GF-D8 (cell line): ENCODE measurements at places on chromosomes 3 and 15.

DNA sequence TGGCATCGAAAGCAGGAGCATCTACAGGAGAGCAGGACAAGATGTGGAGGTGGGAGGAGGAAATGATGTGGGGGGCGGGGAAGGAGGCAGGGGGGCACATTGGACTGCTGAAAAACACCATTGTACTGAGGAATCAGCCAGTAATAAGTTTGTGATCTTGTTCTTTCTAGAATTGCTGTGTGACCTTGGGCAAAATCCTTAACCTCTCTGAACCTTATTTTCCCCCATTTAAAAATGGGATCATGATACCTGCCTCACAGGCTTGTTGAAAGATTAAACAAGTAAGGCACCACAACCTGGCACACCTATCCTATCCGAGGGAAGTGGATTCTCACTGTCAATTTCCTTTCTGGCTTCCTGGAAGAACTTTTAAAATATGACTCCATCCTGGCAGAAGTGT, 56.9 kb upstream of the ARRDC4 start:
- no peak for DNase-seq

DNA sequence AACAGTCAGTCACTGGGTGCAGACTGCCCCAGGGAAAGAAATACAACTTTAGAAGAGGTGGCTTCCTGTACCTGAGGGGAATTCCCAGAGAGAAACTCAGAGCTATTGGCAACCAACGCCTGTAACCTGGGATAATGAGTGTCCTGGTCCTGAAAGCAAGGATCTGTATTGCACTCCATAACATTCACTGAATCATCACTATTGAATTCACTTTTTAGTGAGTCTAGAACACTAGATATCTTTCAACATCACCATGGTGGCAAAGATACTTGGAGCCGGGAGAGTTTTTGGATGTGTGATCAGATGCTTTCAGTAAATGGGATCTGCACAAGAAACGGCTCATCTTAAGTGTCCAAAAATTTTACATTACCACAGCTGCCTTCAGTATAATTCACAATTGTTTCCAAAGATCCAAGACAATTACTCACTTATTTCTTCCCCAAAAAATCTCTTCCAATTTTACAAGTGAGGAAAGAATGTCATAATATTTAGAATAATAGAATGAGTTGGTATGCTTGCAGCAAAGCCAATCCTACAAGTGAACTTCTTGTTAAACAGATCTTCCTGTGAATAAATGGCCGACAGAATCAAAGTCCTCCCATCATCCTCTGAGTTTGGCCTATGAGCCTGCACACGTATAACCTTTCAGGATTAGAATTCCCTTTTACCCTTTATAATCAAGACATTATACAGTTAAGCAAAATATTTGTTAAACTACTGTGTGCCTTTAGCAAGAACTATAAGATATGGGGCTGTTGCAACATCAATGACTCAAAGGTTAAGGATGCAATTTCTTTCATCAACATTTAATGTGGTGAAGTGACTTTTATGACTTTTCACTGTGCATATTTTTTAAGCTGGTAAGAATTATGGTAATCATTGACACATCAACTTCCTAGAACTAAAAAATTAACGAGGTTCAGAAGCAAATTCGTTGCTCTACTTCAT, 243.3 kb upstream of the COL8A1 start:
- no peak for DNase-seq

DNA sequence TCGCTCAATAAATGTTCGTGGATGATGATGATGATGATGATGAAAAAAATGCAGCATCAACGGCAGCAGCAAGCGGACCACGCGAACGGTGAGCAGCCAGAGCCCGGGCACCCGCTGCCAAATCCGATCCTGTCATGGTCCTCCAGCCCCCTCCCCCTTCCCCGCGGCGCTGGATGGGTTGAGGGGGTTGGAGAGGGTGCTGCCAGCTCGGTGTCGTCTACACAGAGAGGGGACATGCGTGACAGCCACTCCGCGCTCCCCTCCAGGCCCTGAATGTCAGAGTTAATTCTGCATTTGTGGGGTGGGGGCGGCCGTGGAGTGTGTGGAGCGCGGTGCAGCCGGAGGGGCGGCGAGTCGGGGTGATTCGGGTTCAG, 722 bp downstream of the CACNA1D start:
- DNase-seq: no peak

DNA sequence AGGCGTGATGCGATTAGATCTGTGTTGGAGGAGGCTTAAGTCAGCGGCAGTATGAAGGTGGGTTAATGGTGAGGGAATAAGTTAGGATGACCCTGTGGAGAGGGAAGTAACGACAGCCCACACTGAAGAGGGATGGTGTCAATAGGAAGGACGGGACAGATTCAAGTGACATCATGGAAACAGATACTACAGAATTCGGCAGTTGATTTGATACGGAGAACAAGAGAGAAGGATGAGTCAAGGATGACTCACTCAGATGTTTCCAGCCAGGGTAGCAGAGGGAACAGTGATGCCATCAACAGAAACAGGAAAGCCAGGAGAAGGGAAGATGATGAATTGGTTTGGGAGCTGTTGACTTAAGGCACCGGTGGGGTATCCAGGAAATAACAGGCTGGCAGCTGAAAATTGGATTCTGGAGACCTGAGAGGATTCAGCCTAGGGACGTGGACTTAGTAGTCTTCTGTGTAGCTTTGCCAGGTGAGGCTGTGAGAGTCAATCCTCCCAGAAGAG, 38.0 kb downstream of the SHC4 start:
- DNase-seq: no peak

- no peak for DNase-seq
Measured at GRCh38 chr3:71724171-71724453, 1.1 kb downstream of the EIF4E3 start.

- no peak for DNase-seq
Measured at GRCh38 chr3:183328164-183328563, 75.1 kb downstream of the B3GNT5 start.

GRCh38 chr15:88303395-88303794, 46.9 kb upstream of the NTRK3 start:
- DNase-seq: no peak
